ENCODE measurements at places on chromosomes 4 and X.

DNA sequence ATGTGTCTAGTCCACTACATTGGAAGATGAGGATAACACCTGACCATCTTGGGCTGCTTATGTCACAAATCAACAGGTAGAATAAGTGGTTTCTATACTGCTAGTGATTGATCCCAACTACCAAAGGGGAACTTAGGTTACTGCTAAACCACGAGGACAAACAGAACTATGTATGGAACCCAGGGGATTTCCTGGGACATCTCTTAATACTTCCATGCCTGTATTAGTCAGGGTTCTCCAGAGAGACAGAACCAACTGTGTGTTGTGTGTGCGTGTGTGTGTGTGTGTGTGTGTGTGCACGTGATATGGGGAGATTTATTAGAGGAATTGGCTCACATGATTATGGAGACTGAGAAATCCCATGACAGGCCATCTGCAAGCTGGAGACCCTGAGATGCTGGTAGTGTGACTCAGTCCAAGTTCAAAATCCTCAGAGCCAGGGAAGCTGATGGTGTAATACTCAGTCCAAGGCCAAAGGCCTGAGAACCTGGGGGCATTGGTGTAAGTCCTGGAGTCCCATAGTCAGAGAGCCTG, 16.2 kb upstream of the AFF1 start:
- H3K4me1 ChIP-seq, result peaks cover 7% of the 10 kb centered on the region
- no peak overlapping the region for H3K4me3 ChIP-seq
- no peaks in the 10 kb centered on the region for H3K27me3 ChIP-seq
- no peak for DNase-seq
- peaks cover 9% of the 10 kb centered on the region for H3K36me3 ChIP-seq
- no peak overlapping the region for H3K27ac ChIP-seq

- H3K4me3 ChIP-seq, result no peak overlapping the region
- H3K27ac ChIP-seq, result no peak overlapping the region
- DNase-seq, result no peak
- no peaks in the 10 kb centered on the region for H3K4me1 ChIP-seq
Measured at GRCh38 chr4:52370576-52370975, 288.5 kb downstream of the USP46 start.

- H3K4me1 ChIP-seq, result peaks cover 11% of the 10 kb centered on the region
- H3K4me3 ChIP-seq, result no peak overlapping the region
- no peak overlapping the region for H3K27ac ChIP-seq
- no peaks in the 10 kb centered on the region for H3K27me3 ChIP-seq
Measured at GRCh38 chr4:100424376-100424775, 93.4 kb downstream of the EMCN start.

- no peak overlapping the region for H3K4me3 ChIP-seq
- no peaks in the 10 kb centered on the region for H3K27me3 ChIP-seq
- no peak overlapping the region for H3K27ac ChIP-seq
- no peak for DNase-seq
Measured at GRCh38 chr4:123585111-123585510, 188.5 kb downstream of the SPRY1 start.

- no peaks in the 10 kb centered on the region for H3K36me3 ChIP-seq
- no peak for DNase-seq
- H3K4me3 ChIP-seq, result no peak overlapping the region
- H3K27ac ChIP-seq, result no peak overlapping the region
- no peaks in the 10 kb centered on the region for H3K27me3 ChIP-seq
- no peaks in the 10 kb centered on the region for H3K4me1 ChIP-seq
Measured at GRCh38 chr4:9384126-9384525, 21.2 kb downstream of the USP17L30 start.

GRCh38 chr4:143489106-143489505, 24.4 kb upstream of the SMARCA5 start:
- H3K4me1 ChIP-seq, result no peaks in the 10 kb centered on the region
- no peaks in the 10 kb centered on the region for H3K36me3 ChIP-seq
- H3K27me3 ChIP-seq, result no peaks in the 10 kb centered on the region
- H3K27ac ChIP-seq, result no peak overlapping the region
- DNase-seq, result no peak

- H3K27me3 ChIP-seq, result no peaks in the 10 kb centered on the region
- no peak overlapping the region for H3K4me3 ChIP-seq
- H3K36me3 ChIP-seq, result no peaks in the 10 kb centered on the region
- no peaks in the 10 kb centered on the region for H3K4me1 ChIP-seq
Measured at GRCh38 chrX:15815779-15816437, 25.6 kb downstream of the ZRSR2 start.

GRCh38 chrX:3563451-3563850, 150.0 kb downstream of the PRKX start:
- DNase-seq, result no peak
- H3K4me1 ChIP-seq, result no peaks in the 10 kb centered on the region
- H3K27ac ChIP-seq, result no peak overlapping the region
- no peak overlapping the region for H3K4me3 ChIP-seq

GRCh38 chrX:19183761-19184477, 61.7 kb upstream of the ADGRG2 start:
- H3K27ac ChIP-seq, result no peak overlapping the region
- no peak overlapping the region for H3K4me3 ChIP-seq
- no peaks in the 10 kb centered on the region for H3K4me1 ChIP-seq
- no peaks in the 10 kb centered on the region for H3K27me3 ChIP-seq
- DNase-seq, result no peak
- no peaks in the 10 kb centered on the region for H3K36me3 ChIP-seq

- H3K4me1 ChIP-seq, result no peaks in the 10 kb centered on the region
- DNase-seq, result no peak
- H3K27me3 ChIP-seq, result no peaks in the 10 kb centered on the region
- no peak overlapping the region for H3K4me3 ChIP-seq
- H3K36me3 ChIP-seq, result no peaks in the 10 kb centered on the region
- H3K27ac ChIP-seq, result no peak overlapping the region
Measured at GRCh38 chr4:83297548-83298260, 13.1 kb upstream of the COQ2 start.

GRCh38 chrX:39773150-39773549, 324.6 kb downstream of the BCOR start:
- H3K36me3 ChIP-seq, result no peaks in the 10 kb centered on the region
- no peaks in the 10 kb centered on the region for H3K27me3 ChIP-seq
- H3K27ac ChIP-seq, result no peak overlapping the region
- no peaks in the 10 kb centered on the region for H3K4me1 ChIP-seq

- H3K4me3 ChIP-seq, result no peak overlapping the region
- no peaks in the 10 kb centered on the region for H3K4me1 ChIP-seq
- no peak for DNase-seq
- no peak overlapping the region for H3K27ac ChIP-seq
- no peaks in the 10 kb centered on the region for H3K27me3 ChIP-seq
Measured at GRCh38 chrX:115378471-115378870, 89.0 kb downstream of the LUZP4 start.

DNA sequence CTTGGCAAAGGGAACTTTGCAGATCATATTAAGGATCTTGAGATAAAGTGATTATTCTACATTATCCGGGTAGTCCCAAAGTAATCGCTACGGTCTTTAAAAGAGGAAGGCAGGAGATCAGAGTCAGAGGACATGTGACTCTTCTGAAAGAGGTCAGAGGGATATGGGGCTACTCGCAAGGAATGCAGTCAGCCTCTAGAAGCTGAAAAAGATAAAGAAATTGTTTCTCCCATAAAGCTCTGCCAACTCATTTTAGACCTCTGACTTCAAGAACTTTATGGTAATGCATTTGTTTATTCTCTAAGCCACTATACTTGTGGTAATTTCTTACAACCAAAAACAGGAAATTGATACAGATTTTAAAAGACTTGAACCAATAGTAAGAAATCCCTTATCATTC, 48.6 kb downstream of the NPY5R start:
- H3K4me1 ChIP-seq, result no peaks in the 10 kb centered on the region
- no peaks in the 10 kb centered on the region for H3K36me3 ChIP-seq
- H3K27me3 ChIP-seq, result no peaks in the 10 kb centered on the region
- no peak overlapping the region for H3K4me3 ChIP-seq
- no peak for DNase-seq

DNA sequence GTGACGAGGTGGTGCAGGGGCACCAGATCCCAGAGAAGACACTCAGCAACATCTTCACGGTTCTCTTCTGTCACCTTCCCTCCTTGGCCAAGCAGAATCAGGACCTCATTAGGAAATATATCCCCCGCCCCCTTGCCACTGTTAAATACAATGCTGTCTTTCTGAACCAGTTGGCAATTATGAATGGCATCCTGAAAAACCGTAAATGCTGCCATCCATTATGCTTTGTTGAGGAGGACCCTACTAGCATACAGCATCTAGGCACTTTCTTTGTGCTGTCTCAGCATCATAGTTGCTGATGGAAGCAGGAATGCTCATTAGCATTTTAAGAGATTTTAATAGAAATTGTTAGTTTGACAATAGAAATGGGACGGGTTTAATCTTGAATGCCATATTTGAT, 138.5 kb downstream of the DCLK2 start:
- no peak overlapping the region for H3K27ac ChIP-seq
- no peaks in the 10 kb centered on the region for H3K27me3 ChIP-seq
- H3K36me3 ChIP-seq, result no peaks in the 10 kb centered on the region

- no peaks in the 10 kb centered on the region for H3K4me1 ChIP-seq
- DNase-seq, result no peak
- no peak overlapping the region for H3K4me3 ChIP-seq
- H3K27ac ChIP-seq, result no peak overlapping the region
Measured at GRCh38 chr4:69881173-69881773, 21.3 kb upstream of the SULT1E1 start.

GRCh38 chr4:36502350-36502749, 220.9 kb downstream of the DTHD1 start:
- H3K27ac ChIP-seq, result no peak overlapping the region
- H3K36me3 ChIP-seq, result no peaks in the 10 kb centered on the region
- no peak overlapping the region for H3K4me3 ChIP-seq
- no peak for DNase-seq
- H3K27me3 ChIP-seq, result no peaks in the 10 kb centered on the region
- H3K4me1 ChIP-seq, result no peaks in the 10 kb centered on the region

DNA sequence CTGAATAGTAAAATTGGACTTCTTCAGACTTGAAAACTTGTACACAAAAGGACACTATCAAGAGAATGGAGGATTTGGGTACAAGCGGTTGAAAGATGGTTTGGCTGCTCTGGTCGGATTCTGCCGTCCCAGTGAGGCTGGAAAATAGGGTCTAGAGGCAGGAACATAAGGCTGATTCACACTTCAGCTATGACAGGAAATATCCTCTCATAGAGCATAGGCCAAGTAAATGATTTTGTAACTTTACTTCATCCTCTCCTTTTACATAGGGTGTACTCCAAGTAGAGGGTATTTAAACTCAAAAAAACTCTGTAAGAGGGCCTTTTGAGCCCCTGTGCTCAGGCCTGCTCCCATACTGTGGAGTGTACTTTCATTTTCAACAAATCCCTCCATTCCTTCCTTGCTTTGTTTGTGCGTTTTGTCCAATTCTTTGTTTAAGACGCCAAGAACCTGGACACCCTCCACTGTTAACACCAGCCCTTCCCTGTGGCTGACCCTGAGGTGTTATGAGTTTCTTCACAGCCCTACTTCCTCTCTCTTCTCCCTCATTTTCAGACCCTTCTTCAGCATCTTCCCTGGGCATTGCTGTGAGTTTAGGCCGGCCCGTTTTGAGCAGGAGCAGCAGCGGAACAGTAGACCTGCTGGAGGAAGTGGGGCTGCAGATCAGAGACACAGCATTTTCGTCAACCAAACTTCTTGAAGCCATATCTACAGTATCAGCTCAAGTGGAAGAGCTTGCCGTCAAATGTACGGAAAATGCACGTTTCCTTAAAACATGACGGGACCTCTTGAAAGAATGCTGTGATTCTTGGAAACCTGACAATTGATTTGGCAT, 7.2 kb downstream of the PGAM4 start:
- DNase-seq, result no peak
- no peak overlapping the region for H3K4me3 ChIP-seq
- H3K27ac ChIP-seq, result no peak overlapping the region

GRCh38 chrX:48752498-48752897, 9.0 kb upstream of the GLOD5 start:
- no peak overlapping the region for H3K4me3 ChIP-seq
- DNase-seq, result no peak
- no peak overlapping the region for H3K27ac ChIP-seq
- H3K36me3 ChIP-seq, result no peaks in the 10 kb centered on the region
- peaks cover 13% of the 10 kb centered on the region for H3K27me3 ChIP-seq

GRCh38 chr4:120440730-120441129, 374.1 kb upstream of the MAD2L1 start:
- no peaks in the 10 kb centered on the region for H3K36me3 ChIP-seq
- H3K27me3 ChIP-seq, result no peaks in the 10 kb centered on the region
- no peak overlapping the region for H3K27ac ChIP-seq
- H3K4me3 ChIP-seq, result no peak overlapping the region
- DNase-seq, result no peak

DNA sequence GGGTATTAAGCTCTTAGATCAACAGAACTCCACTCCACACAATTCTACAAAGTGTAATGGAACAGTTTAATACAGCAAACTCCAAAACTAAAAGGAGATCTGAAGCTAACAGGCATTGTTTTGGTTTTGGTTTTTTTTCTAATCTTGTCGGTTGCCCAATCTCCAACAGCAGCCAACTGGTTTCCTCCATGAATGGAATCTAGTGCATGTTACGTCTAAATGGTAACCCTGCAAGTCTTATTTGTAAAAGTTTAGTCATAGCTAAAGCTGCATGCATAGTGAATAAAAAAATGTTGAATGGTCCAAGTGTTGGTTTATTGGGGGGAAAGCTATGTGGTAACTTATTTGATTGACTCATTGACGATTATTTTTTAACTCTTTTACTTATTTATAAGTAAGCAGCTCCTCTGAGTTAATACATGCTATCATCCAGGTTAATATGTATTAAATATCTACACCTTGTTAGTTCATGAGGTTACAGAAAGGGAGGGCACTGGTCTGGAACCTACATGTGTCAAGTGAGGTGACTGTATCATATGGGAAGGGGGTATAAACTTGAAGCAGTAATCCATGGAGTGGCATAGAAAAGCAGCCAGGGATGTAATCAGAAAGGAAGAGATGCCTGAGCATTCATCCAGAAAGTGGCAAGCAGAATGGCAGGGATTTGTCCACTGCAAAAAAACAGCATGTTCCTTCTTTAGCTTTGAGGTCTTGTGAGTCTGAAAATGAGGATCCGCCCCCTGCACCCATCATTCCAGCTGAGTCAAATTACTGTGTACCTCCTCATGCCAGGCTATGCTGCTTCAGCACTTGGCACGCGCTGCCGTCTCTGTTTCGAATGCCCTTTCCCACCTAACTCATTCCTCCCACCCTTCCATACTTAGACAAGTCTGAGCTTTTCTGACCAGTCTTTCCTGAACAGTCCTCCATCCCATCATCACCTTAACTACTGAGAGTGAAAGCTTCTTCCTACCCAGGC, 81.7 kb downstream of the PDGFC start:
- no peaks in the 10 kb centered on the region for H3K4me1 ChIP-seq
- H3K36me3 ChIP-seq, result no peaks in the 10 kb centered on the region
- H3K27ac ChIP-seq, result no peak overlapping the region
- DNase-seq, result peak; percentile 57
- no peaks in the 10 kb centered on the region for H3K27me3 ChIP-seq

GRCh38 chrX:39293203-39293602, 491.9 kb downstream of the MID1IP1 start:
- H3K27me3 ChIP-seq, result no peaks in the 10 kb centered on the region
- no peak for DNase-seq
- no peak overlapping the region for H3K27ac ChIP-seq
- H3K36me3 ChIP-seq, result no peaks in the 10 kb centered on the region
- H3K4me1 ChIP-seq, result no peaks in the 10 kb centered on the region

- H3K27me3 ChIP-seq, result no peaks in the 10 kb centered on the region
- no peaks in the 10 kb centered on the region for H3K36me3 ChIP-seq
- H3K27ac ChIP-seq, result no peak overlapping the region
- DNase-seq, result no peak
- peaks cover 12% of the 10 kb centered on the region for H3K4me1 ChIP-seq
Measured at GRCh38 chr4:52954560-52955170, 92.5 kb downstream of the RASL11B start.
